ENCODE measurements at places on chromosomes 3 and 15.

- DNase-seq = no peak
These were observed 71.6 kb upstream of the ACP3 start for GRCh38 chr3:132245552-132246142.

GRCh38 chr15:27865323-27865922 lies 233.7 kb downstream of the OCA2 start:
- no peak for DNase-seq

DNA sequence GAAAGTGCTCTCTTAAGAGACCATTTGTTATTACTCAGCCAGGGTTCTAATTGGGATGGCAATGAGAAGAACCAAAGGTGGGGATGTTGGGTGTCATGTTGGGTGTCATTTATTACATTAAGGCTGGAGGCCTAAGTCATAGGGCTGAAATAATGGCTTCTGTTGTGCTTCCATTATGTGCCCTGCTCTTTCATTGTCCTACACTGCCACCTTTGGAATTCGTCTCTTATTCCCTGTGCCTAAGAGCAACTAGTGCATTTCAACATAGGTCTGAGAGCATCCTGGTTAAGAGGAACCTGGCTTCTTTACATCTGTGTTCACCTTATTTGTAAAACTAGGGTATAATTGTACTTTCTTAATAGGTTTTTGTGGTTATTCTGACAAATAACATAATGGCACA lies 32.2 kb downstream of the RIOX2 start:
- no peak for DNase-seq

DNA sequence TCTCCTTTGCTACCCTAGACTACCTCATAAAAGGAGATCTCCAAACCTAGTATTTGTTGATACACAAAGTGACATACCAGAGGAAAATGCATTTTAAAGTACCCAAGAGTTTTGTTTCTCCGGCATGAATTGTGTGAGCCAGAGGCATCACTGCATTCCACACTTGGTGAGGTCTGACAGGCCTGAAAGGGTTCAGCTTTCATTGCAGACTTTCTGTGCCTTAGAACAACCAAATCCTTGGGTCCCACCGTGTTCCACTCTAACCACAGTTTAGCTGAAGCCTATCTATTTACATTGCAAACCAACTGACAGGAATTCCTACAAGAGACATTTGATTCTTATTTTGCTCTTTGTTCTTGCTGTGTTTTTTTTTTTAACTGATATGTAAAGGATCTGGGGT lies 21.0 kb upstream of the EID1 start:
- DNase-seq = peak; percentile 67

- peak; percentile 63 for DNase-seq
These were observed 35.2 kb upstream of the PRICKLE2 start for GRCh38 chr3:64260431-64260830.

- no peak for DNase-seq
These were observed 27.3 kb downstream of the CYP11A1 start for GRCh38 chr15:74340150-74340549.

DNA sequence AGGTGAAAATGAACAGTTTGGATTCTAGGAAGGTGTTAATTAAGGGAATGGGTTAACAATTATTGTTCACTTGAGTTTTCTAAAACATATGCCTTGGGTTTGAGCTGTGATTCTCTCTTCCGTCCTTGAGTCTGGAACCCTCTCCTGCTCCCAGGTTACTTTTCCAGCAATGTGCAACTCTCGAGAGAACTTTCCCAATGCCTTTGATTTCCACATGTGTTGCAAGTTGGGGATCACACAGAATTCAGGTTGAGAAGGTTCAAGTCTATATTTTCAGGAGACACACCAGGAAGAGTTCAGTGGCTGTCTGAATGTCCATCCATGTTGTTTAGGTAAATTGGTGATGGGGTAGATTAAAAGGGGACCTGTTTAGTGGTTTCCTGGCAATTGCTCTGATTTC lies 48.7 kb downstream of the TNFAIP8L3 start:
- no peak for DNase-seq

DNA sequence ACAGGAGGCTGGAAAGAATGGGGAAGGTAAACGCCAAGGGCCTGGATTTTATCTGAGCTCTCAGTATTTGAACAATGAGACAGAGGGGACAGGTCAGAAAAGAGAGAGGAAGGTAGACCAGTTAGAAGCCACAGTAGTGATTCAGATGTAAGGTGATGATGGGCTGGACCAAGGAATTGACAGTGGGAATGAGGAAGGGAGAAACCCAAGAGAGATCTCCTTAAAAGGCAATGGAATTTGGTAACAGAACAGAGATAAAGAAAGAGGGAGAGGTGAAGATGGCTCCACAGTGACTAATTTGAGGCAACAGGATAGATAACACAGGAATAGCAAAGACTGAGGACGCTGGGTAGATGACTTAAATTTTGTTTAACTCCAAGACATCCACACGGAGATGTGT lies 11.4 kb upstream of the HEG1 start:
- DNase-seq = no peak

All from mesenchymal stem cell (in vitro differentiated cells and primary cell).